ENCODE measurements at places on chromosomes 5 and 9.
A peak's percentile ranks its signal among the peaks of the same experiment; 100 is the strongest.

GRCh38 chr9:125472562-125472925 is 210.9 kb downstream of the GAPVD1 start:
- no peak for DNase-seq

DNA sequence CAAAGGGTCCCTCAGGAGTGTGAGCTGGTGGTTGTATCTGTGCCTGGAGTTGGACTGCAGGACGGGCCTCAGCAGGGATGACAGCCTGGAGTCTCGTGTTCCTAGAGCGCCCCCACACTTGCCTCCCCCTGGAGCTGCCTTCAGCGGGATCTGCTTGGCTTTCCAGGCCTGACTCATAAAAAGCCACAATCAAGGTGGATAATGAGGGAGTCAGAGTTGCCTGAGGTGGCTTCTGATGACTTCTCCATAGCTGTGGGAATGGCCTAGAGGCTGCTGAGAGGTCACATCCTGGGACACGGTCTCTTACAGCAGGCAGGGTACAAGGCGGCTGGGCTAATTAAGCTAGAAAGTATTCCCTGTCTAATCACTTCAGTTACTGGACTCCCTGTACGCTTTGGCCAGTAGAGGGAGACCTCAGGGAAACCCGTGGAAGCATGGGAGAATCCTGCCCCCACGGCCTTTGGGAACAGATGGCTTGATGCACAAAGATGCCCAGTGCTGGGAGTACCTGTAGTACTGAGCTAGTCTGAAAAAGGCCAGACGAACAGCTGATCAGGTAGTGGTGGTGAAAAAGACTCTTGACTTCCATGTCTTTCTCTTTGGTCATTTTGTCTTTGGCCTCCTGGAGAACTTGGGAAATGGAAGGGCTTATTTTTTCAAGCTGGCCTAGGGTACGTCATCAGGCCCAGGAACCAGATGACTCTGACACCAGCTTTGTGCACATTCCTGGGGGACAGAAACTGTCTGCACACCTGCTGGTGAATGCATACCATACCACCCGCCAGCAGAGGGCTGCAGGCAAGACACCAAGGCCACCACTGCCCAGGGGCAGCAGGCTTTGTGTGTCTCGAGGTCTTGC is 16.1 kb upstream of the FRRS1L start:
- peak; percentile 55 for DNase-seq

DNA sequence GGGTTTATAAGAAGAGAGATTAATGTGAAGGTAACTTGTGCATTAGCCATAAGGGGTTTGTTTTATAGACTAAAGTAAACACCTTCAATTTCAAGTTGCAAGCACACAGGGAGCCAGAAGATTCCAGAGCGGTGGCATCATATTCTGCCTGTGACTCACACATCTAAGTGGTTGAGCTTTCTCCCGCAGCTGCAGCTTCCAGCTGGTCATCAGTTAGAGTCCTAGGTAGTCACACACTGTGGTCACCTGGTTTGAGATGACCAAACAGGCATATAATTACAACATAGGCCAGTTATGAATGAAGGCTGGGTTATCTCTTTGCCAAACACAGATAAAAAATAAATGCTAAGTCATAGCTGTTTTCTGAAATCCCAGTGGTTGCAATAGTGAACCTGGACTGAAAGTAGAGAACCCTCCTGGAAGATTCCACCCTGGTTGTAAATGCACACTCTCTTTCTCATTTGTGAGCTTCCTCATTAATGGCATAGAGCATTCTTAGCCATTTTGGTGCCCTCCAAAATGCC is 171.3 kb downstream of the GDNF start:
- peak; percentile 99 for DNase-seq

DNA sequence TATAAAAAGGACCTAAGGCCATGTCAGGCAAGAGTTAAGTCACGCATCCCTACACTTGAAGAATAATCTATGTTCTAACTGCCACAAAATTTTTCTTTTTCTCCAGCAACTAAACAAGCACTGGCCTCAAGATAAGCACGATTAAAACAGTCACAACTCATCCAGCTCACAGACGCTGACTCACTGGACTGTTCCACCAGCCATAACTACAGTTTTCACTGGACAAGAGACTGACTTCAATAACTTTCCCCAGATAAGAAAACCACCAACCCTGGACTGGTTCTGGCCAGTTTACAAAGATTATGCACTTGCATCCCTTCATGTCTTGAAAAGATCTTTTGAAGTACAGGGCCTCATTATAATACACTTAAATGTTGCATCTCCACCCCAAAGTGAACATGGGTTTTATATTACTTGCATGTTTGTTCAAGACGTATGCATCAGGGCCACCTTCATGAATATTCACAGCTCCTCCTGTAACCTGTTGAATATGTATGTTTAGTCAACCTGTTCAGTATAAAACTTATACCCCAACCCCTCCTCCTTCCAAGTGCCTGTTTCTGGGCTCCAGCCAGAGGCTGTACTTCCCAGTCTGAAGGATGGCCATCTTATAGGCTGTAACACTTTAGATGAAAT is 129.3 kb upstream of the EPB41L4A start:
- DNase-seq, result peak; percentile 54

- peak; percentile 96 for DNase-seq
Measured at GRCh38 chr5:16456103-16456832, 9.3 kb downstream of the ZNF622 start.

- DNase-seq, result no peak
Measured at GRCh38 chr5:109034306-109034705, 286.6 kb downstream of the FER start.

DNA sequence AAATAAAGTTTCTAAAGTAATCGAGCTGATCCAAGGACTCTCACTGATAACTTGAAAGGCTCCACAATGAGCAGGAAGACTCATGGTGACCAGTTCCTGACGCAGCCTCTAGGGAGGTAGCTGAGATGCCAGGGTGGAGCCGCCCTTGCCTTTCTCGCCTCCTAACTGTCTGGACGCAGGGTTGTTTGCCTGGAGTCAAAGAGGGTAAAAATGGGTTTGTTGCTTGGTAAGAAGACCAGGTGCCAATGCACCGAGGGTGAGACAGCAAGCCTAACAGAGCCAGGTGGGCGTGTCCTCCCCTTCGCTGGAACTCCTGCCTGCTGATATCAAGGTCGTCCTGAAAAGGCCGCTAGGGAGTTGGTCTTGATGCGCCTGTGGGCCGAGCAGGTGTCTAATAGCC is 48.6 kb upstream of the FCN1 start:
- no peak for DNase-seq

DNA sequence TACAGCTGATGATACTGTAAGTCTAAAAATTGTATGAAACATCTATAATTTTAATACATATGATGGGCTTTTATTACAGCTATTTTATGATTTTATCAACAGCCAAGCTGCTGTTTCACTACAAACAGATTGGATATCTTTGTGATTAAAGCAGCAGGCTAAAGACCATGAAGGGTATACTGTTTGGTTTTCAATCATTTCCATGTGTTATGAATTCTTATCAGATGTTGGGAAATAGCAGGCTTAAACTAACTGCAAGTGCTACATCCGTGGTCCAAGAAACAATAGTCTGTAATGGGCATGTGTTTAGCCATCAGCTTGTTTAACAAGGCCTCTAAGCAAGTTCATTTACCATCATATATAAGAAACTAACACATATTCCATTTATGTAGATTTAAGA is 107.5 kb downstream of the CWC27 start:
- DNase-seq, result no peak

- DNase-seq, result no peak
Measured at GRCh38 chr9:135506327-135507103, 6.0 kb downstream of the MRPS2 start.

DNA sequence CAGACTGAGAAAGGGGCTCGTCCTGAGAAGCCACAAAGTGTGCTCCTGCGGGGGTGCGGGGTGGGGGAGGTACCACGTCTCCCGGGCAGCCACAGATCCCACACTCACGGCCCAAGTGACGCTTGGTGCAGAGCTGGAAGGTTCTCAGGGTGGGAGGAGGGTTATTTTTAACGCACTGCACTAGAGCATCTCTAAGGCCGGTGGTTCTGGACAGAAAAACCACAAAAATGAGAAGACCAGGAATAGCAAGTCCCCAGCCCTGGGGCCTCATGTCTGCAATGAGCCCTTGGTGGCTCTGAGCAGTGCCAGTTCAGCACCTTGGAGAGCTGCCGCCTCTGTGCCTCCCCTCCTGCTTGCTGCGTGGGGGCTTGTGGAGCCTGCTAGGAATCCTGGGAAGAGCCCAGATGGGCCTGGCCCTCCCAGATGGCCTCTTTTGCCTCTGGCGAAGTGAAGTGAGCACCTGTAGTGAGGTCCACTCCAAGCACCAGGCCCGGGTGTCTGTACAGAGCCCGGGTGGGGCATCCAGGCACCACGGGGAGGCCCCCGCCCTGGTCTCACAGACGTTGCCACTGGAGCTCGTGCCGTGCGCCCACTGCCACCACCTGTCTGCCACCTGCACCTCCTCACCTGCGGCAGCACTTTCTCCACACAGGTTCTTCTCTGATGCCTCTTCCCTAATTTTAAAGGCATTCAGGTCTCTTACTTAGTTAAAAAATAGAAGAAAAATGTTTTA is 48.9 kb upstream of the CACNA1B start:
- no peak for DNase-seq

DNA sequence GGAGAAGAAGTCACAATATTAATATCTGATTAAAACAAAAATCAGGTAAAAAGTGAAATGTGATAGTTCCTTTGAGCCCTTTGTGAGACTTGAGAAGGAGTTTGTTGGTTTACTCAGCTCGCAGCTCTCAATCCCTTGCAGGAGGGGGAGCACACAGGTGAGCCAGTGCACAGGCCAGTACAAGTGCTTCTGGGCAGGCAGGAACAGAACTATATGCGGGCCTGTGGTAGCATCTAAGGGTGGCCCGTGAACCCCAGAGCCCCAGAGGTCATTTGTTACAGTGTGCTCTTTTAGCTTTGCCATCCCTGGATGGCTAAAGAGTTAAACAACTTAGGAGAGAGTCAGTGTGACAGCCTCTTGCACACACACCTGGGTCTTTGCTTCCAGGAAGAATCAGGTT is 215.3 kb upstream of the EDIL3 start:
- DNase-seq, result no peak

GRCh38 chr5:72235725-72236124 is 84.3 kb downstream of the MRPS27 start:
- no peak for DNase-seq

DNA sequence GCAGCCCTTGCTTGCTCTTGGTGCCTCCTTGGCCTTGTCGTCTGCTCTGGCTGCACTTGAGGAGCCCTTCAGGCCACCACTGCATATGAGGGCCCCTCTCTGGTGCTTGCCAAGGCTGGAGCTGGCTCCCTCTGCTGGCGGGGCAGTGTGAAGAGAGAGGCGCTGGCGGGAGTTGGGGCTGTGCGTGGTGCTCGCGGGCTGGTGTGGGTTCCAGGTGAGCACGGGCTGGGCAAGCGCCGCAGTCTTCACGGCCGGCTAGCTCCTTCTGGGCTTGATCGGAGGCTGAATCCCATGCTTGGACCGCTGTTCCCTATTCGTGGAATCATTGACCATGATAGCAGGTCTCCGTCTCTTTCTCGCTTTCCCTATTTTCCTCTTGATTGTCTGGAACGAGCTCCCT is 56.5 kb downstream of the XRCC4 start:
- no peak for DNase-seq

- no peak for DNase-seq
Measured at GRCh38 chr5:169079697-169080096, 221.2 kb downstream of the SLIT3 start.

DNA sequence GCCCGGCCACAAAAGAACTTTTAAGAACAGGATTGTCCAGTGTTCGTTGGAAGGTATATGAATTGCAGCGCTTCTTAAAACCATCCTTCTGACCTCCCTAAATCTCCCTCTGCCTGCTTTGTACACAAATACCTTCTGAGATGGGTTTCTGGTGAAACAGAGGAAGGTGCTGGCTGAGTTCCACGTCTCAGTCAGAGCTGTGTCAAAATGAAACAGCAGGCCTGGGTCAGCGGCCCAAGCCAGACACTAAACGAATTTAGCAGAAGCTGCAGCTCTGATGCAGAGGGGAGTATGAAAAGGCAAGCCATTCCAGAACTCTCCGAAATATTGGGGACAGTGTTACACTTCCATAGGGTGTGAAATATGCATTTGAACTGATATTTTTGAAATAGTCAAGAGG is 37.8 kb upstream of the CRB2 start:
- DNase-seq, result no peak

- no peak for DNase-seq
Measured at GRCh38 chr9:89919171-89919681, 314.4 kb downstream of the GADD45G start.

- DNase-seq, result no peak
Measured at GRCh38 chr5:151238303-151238741, 14.4 kb upstream of the CCDC69 start.

DNA sequence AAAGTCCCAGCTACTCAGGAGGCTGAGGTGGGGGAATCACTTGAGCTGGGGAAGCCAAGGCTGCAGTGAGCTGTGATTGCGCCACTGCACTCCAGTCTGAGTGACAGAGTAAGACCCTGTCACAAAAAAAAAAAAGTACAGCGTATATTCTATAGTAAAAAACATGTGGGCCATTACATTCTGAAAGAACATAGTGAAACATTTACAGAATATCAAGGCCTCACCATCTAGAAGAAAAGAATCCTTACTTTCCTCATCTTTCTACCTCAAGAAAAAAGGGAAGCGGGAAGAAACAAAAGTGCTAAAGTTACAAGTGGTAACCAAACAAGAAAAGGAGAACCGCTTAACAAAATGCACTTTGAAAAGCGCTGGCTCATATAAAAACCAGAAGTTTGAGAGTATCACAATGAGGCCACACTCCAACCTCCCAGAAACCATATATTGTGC is 5.7 kb upstream of the SYK start:
- DNase-seq, result no peak

DNA sequence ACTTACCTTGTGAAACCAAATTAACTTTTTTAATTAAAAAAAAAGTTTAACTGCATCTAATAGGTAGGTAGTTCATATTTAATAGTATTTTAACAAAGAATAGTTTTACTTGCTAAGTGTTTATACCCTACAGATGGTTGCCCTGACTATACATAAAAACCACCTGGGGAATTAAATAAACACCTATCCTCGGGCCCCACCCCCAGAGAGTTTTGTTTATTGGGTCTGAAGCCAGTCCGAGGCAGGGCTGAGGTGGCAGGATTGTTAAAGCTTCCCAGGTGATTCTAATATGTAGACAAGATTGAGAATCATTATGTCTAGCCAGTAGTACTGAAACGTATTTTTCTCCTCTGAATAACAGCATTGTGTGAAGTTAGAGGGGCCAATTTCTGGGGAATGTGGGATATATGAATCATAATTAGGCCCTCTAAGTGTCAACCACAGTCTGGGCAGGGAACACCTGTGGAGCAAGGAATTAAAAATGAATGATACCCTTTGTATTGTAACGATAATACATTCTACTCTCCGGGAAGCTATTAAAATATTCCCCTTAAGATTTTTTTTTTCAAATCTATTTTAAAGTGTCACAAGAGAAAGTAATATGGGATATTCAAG is 5.6 kb upstream of the PAM start:
- no peak for DNase-seq

DNA sequence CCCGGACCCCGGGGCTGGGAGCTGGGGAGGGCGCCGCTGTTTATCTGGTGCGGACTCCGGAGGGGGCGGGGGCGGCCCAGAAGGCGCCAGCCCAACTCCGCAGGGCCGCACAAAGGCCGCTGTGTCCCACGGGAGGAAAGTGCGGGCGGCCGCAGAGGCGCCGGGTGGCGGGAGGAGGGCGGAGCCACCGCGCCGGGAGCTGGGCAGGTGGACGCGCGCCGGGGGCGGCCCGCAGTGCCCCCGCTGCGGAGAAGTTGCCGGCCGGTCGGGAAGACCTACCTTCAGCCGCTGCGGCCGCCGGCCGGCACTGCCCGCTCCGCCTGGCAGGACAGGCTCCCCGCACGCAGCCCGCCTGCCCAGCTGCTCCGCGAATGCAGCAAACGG is 43.6 kb downstream of the NACC2 start:
- DNase-seq, result peak; percentile 23

- peak; percentile 31 for DNase-seq
Measured at GRCh38 chr5:143025971-143026370, 255.8 kb downstream of the ARHGAP26 start.

GRCh38 chr9:107631788-107632187 is 142.2 kb upstream of the KLF4 start:
- no peak for DNase-seq
